ENCODE measurements at places on chromosomes 11 and 22.

- no peak for DNase-seq
Measured at GRCh38 chr11:65592858-65593517, 2.6 kb downstream of the KCNK7 start.

- no peak for DNase-seq
Measured at GRCh38 chr11:85531191-85531897, 95.8 kb downstream of the DLG2 start.

DNA sequence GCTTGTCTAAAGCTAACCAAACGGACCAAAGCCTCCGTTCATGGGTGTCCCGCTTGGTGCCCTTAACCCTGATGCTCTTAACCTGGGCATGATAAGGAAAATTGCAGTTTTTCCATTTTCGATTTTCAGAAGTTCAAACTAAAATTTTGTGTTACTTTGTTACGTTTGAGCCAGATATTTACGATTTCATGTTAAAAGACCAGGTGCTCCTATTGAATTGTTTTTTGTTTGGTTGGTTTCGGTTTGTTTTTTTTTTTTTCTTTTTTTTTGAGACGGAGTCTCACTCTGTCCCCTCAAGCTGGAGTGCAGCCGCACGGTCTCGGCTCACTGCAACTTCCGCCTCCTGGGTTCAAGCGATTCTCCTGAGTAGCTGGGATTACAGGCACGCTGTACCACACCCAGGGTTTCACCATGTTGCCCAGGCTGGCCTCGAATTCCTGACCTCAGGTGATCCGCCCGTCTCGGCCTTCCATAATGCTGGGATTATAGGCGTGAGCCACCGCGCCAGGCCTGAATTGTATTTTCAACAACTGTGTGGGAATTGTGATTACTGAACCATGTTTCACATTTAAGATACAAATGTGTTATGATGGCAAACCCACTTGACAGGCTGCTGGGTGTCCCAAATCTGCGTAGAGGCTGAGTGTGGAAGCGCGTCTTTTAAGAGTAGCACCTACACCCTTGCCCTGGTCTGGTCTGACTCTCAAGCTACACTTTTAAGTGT is 864 bp upstream of the USP28 start:
- no peak for DNase-seq

DNA sequence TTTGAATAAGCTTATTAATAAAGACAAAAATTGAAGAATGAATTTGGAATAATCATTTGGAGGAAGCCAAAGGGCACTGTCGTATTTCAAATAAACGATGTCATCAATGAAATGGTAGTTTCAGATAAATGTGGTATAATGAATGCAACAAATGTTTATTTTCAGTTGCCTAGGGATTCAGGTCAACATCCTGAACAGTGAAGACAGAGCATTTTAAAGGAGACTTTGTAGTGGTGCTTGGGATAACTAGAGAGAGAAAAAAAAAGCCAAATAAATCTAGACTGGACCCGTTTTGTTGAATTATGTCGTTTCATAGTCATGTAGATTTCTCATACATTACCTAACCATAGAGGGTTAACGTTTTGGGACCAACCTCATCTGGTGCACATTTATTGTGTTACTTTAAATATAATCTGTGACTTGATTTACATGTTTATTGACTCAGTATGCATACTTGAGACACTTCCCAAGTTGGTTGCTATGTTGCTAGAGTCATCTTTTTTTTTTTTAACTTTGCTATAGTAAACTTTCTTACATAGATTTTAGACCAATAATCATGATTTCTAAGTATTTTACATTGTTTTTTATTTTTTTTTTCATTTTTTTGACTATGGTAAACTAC is 111.1 kb downstream of the NCAM1 start:
- DNase-seq, result no peak

- no peak for DNase-seq
Measured at GRCh38 chr11:80365076-80365725, 924.4 kb upstream of the TENM4 start.

GRCh38 chr11:6925636-6926207 is 504 bp upstream of the ZNF215 start:
- DNase-seq, result no peak

DNA sequence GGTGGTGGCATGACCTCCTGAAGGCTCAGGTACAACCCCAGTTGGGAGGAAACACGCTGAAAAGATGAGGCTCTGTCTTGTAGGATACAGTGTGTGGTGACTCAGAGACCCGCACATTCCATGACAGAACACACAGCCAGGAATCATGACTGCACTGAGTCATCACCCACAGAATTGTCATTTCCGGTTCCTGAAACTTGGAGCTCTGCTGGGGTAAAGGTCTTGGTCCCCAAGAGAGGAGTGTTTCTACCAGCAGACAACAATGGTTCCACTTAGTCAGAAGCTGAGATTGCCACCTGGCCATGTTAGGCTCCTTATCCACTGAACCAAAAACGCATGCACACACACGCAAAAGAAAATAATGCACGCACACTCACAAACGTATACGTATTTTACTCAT is 31.5 kb upstream of the CYB5R3 start:
- no peak for DNase-seq

DNA sequence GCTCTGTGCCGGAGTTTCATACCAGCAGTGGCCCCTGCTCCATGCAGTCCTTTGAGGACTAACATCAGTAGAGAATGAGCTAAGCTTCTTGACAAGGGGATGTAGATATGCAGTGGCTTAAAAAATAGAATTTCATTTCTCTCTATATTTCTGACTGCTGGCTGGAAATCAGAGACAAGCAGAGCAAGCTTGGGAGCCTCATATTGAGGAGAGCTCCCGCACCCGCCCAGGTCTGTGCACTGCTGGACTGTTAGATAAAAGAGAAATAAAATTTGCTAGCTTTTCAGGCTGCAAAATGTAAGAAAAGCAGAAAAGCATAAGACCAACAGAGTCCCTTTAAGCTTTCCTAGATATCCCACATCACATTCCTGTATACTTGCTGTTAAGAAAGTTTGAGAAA is 31.4 kb downstream of the MMP7 start:
- no peak for DNase-seq

GRCh38 chr22:48515571-48516200 is 1312.0 kb downstream of the BRD1 start:
- no peak for DNase-seq

GRCh38 chr11:13291800-13292199 is 14.2 kb downstream of the BMAL1 start:
- DNase-seq, result no peak

GRCh38 chr22:32587449-32587848 is 112.8 kb downstream of the FBXO7 start:
- DNase-seq, result no peak

DNA sequence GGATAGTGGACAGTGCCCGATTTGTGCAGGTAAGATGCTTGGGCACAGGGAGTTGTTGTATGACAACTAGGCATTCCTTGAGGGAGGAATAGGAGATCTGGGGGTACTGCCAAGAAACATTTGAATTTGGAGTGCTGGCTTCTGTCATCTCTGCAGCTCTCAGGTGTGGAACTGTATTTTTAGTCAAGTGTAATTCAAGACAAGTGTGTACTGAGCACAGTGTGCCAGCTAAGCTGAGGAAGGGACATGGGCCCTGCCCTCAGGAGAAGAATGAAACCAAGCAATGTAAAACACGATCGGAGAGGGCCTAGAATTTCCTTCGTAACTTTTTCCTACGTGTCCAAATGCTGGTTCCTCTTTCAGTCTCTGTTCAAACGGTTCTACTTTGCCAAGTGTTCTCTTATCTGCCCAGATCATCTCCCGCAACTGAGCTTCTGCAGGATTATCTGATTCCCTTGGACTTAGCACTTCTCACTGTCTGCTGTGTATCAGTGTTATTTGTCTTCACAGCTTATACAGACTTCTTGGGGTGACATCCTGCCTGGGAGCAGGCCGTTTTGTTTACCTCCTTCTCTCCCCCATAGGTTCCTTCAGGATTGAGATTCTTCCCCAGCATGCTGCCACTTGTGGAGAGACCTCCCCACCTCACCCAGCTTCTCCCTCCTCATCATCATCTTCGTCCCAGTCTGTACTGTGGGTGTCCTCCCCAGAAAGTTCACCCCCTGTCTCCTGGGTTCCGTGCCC is 27.6 kb downstream of the ART5 start:
- DNase-seq, result no peak

DNA sequence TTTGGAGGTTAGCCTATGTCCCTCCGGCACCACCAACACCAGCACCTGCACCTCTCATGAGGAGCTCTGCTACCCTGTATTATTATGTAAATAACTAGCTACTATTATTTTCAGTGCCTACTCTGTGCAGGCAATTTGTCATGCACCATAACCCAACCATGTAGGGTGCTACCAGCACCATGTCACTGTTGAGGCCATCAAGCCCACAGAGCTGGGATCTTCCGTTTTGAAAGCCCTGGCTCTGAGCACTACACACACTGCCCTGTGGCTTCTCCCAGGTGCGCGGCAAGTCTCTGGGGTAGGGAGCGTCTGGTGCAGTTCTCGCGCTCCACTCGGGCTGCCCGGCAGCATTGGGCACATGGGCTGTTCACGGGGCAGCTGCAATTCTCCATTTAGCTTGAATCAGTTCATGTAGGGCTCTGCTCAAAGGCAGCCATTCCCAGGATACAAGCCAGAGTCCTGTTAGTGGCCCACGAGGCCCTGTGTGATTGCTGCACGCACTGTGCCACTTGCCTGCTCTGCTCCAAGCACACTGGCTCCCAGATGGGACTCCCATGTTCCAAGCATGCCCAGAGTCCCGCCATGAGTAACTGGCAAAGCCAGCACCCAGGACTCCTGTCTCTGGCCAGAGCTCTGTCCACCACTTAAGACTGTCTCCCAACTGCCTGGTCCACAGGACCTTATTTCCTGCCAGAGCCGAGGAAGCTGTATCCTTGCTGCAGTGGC is 42.5 kb upstream of the CDON start:
- DNase-seq, result no peak

DNA sequence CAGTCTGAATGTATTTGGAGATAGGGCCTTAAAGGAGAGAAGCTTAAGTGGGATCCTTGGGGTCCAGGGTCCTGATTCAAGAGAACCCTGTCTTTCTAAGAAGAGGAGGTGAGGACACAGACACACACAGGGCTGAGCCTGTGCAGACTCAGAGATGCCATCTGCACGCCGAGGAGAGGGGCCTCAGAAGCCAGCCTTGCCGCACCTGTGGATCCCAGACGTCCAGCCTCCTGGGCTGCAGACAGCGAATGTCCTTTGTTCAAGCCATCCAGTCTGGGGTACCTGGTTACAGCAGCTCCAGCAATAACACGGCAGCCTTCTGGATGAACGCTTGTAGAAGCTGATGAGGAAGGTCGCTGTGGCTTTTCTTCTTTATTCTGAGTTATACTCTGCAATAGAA is 1086.1 kb downstream of the BRD1 start:
- no peak for DNase-seq

- DNase-seq, result no peak
Measured at GRCh38 chr11:14388352-14388751, 29.4 kb upstream of the RRAS2 start.

GRCh38 chr22:37053310-37054055 is 1.9 kb downstream of the KCTD17 start:
- no peak for DNase-seq

- DNase-seq, result no peak
Measured at GRCh38 chr22:41512421-41513194, 31.7 kb downstream of the POLR3H start.

DNA sequence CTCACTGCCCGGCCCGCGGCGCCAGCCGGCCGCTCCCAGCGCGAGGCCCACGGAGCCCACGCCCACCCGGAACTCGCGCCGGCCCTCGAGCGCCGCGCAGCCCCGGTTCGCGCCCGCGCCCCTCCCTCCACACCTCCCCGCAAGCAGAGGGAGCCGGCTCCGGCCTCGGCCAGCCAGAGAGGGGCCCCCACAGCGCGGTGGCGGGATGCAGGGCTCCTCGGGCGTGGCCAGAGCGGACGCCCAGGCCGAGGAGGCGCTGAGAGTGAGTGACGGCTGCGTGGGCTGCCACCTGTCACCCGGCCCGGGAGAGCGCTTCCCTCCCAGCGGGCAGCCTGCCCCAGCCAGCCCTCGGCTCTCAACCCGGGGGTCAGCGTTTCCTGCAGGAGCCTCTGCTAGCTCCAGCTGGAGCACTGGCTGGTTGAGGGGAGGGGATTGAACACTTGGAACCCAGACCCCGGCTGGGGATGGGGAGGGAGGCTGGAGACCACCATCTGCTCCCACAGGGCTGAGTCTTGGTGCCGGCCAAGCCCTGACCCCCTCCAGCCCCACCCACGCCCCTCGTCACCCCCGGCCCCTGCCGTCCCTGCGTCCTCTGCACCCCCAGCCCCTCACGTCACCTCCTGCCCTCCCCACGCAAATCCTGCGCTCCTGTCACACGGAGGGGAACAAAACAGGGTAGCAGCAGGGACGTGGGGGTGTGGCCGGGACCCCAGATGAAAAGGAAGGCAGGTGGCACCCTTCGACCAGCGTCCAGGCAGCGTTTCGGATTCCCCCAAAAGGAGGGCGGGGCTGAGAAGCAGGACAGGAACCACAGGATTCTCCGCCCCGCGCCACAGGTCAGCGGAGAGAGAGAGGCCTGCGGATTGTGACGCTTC is 157.0 kb downstream of the BRD1 start:
- DNase-seq, result no peak

DNA sequence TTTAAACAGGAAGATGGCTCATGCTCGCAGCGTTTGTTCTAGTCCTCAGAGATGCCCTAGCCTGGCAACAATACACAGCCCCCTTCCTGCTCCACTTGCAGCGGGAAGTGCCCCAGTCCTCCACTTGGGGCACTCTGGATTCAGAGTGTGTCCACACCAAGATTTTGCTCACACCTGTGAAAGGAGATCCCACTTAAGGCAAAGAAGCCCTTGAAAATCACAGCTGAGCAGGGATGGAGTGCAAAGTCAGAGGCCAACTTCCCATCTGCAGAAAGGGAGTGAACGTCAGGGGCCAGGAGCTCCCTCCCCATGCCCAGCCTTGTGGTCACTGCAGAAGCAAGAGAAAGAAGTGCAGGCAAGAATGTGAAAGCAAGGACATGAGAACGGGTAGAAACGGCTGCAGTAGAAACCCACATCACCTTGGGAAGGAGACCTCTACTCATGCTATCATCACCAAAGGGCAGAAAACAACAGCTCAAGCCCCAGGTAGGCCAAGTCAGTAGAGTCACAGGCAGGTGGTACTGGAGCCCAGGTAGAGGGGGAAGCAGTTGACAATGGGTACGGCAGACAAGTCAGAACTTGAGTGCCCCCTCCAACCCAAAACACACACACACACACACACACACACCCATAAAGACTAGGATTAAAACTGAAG is 157.4 kb downstream of the BUD13 start:
- DNase-seq, result no peak

All from natural killer cell treated with Interleukin-12 subunit alpha and Interleukin-12 subunit beta and Interleukin-15 and Interleukin-18, amount 100 ng/mL, for 72 hours (primary cell).